ENCODE measurements at places on chromosomes 13 and 19.

GRCh38 chr13:106302011-106302410, 233.5 kb downstream of the EFNB2 start:
- no peak for DNase-seq

DNA sequence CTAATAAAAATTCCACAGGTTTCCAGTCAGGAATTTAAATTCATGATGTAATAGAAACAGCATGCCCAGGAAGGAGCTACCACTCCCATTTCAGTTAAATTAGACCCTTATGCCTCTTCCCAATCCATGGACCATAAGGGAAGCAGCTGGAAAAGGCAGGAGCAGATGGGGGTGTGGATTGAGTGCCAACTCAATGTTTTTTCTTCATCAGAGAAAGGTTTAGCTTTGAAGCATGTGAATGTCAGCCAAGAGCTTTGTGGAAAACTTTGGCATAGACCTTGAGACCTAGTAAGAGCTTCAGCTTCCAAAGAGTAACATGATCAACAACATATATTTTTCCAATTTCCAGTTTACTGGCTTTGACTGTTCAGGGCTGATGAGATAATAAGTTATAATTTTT, 2139.9 kb downstream of the PCDH9 start:
- no peak for DNase-seq

DNA sequence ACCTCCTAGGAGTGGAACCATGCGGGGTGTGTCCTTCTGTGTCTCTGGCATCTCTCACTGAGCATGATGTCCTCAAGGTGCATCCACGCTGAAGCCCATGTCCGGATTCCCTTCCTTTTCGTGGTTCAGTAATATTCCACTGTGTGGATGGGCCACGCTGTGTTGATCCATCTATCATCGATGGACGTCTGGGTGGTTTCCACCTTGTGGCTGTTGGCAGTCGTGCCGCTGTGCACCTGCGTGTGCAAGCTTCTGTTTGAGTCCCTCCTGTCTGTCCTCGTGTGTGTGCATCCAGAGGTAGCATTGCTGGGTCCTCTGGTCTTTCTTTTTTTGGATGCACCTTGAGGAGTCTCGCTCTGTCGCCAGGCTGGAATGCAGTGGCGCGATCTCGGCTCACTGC, 11.2 kb upstream of the GNA15 start:
- no peak for DNase-seq

DNA sequence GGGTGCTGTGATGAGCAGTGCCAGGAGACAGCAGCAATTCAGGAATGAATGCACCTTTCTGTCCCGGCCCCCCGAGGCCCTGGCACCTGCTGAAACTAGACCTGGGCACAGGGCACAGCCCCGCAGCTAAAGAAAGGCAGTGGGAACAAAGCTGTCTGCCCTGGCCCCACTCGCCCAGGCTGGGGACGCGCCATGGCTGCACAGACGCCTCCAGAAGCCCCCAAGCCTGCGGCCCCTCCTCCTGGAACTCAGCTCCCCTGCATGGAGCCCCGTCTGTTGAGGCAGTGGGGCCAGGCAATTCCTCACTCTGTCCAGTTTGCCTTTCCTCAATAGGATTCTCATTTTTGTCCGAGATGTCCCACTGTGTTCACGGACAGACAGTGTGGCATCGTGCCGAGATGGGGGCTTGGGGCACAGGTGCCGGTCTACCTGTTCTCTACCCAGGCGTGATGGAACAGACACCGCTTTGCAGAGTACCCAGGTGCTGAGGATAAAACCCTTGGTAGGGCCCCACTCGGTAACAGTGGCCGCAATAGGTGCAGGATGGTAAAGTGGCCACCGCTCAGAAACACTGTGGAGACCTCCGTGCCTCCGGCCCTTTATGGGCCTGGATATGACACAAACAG, 146.5 kb upstream of the SOX1 start:
- no peak for DNase-seq

DNA sequence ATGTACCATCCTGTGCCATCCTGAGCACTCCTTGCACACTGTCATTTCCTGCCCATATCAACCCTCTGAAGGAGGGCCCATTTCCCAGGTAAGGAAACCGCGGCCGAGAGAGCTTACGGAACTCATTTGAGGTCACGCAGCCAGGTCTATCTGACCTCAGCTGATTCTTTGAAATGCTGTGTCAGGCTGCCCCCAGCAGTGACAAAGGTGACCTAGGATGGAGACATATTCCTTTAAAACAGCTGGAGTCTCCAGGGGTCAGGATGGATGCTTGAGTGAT, 42.2 kb upstream of the VSTM2B start:
- DNase-seq: no peak

DNA sequence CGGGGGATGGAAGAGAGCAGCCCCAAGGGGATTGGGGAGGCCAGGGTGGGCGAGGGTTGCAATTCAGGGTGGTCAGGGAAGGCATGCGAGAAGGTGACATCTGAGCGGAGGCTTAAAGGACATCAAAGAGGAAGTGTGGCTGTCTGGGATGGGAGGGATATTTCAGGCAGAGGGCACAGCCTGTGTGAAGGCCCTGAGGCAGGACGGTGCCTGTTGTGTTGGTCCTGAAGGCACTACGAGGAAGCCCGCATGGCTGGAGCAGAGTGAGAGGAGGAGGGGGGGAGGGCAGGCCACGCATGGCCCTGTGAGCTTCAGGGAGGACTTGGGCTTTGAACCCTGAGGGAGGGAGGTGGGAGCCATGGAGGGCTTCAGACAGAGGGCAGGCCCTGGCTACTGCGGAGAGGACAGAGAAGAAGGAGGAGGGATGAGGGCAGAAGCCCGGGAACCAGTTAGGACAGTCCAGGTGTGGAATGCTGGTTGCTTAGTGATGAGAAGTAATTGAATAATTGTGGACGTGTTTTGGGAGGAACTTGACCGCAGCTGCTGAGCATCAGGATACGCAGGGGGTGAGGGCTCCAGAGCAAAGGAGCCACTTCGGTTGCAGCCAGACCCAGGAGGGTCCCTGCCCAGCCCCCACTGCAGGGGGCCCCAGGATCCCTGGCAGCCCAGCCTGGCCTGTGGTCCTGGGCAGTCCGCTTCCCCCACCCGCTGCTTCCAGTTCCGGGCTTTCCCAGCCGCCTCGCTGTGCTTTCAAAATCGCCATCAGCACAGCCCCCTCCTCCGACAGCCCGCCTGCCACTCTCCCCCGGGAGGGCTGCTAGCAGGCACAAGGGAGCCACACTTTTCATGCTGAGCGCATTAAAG, 6.2 kb downstream of the TLE6 start:
- peak; percentile 56 for DNase-seq

GRCh38 chr13:44414716-44415115, 41.1 kb downstream of the SERP2 start:
- DNase-seq: no peak

GRCh38 chr19:4414144-4414799, 11.8 kb downstream of the CHAF1A start:
- DNase-seq: peak; percentile 63

DNA sequence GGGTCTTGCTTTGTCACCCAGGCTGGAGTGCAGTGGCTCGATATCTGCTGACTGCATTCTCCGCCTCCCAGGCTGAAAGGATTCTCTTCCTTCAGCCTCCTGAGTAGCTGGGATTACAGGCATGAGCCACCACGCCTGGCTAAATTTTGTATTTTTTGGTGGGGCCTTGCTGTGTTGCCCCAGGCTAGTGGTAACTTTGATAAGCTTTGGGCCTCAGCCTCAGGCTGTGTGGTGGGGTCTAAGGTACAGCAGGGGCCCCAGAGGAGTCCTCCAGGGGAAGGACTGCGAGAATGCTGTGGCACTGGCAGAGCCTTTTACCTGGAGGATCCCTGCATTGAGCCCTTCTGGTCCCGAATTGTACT, 7.2 kb downstream of the DOT1L start:
- no peak for DNase-seq
